Heart right ventricle (tissue), 16 donors: ENCODE measurements at places on chromosomes 5 and 9. TPM values are rescaled to one million over a fixed set of nuclear protein-coding genes. Genes with fewer than 3 reads are reported as not detected.
A peak's percentile ranks its signal among the peaks of the same experiment; 100 is the strongest.

GRCh38 chr5:1003296-1003937 lies 5.2 kb upstream of the NKD2 start:
- DNase-seq, result peak; percentile 4

DNA sequence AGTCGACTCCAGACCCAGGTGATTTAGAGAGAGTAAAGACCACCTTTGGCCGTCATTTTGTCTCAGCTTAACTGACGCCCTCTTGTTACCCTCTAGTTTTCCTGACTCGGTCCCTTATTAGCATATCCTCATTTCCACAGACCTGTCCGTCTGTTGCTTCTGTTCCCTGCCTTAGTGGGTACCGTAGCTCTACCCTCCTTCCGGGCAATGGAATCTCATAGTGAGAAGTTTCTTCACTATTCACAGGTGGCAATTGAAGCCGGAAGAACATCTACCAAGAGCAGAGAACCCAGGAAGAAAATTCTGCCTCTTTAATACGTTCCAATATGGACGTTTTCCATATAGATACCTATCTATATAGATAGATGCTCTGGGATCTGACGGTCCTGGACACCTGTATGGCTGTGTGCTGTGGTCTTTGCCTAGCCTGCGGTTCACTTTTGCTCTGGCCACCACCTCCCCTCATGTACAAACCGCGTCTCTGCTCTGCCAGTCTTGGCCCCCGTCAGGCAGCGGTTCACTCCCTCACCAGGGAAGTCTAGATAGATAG lies 652 bp upstream of the TMEM161B start:
- no peak for DNase-seq

GRCh38 chr5:11268891-11269290 lies 507.9 kb upstream of the DAP start:
- no peak for DNase-seq

The IFNA5 gene
- total RNA-seq, result not detected

The F12 gene
- not detected for total RNA-seq

The TOR4A gene
- total RNA-seq, result 16.2 TPM
